Stimulated activated CD8-positive, alpha-beta memory T cell treated with anti-CD3 and anti-CD28 coated beads, Interleukin-12 subunit alpha, Interleukin-12 subunit beta, amount 100 ng/mL, for 4 hours (primary cell): ENCODE measurements at places on chromosomes 13 and 19.

DNA sequence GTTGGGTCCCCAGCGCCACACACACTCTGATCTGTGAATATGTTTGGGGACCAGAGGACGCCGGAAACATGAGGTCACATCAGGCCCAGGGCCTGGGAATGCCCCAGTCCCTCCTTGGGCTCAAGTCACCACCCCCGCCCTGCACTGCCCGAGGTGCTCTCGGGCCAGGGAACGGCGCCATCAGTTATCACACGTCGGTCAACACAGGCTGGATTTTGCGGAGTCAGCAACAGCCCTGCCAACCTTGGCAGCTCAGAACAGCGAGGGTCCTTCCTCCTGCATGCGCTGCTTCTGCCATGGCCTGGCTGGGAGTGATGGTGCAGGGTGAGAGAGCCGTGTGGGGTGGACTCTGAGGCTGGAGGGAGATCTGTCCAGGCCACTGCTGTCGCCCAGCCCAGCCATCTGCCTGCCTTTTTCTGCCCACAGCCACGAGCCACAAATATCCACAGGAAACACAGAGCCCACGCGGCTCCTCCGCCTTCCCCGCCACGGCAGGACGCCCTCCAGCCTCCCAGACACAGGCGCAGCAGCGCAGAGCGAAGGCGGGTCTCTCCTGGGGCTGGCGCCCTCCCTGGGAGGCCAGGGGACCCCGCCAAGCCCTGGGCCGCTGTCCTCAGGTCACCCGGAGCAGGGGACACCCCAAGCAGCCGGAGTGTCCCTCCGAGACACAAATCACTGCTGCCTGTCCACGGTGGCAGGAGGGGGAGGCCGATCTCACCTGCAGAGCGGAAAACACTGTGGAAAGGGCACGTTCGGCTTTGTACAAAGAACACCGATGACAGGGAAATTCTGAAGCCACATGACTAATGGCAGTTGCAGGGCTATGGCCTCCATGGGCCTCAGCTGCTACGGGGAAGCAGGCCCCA, 31.6 kb upstream of the CACTIN start:
- no peak for DNase-seq

GRCh38 chr13:43315522-43315921, 292.1 kb downstream of the DNAJC15 start:
- no peak for DNase-seq

DNA sequence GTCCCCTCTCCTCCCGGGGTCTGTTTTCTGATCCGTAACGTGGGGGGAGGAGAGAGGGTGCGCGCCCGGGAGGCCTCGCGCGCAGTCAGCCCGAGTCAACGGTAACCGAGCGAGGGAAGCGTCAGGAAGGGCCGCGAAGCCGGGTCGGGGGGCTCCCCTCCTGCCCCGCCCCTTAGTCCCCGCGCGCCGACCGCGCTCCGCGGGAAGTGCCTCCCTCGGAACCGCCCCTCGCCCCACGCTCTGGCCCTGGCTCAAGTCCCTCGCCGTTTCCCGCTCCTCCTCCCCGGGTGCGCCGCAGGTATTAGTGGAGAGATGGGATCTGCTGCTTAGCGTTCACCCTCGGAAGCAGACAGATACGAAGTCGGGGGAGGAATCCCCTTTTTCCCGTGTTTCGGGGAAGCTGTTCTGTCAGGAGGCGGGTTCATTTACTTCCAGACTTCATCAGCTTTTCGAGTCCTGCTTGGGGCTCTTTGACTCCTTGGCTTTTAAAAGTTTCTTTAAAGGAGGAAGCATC, 770 bp downstream of the HNRNPM start:
- DNase-seq = peak; percentile 23

- DNase-seq = no peak
These were observed 12.1 kb downstream of the SETDB2 start for GRCh38 chr13:49456156-49456555.

- no peak for DNase-seq
These were observed 6.4 kb downstream of the PCDH9 start for GRCh38 chr13:67223742-67224141.

DNA sequence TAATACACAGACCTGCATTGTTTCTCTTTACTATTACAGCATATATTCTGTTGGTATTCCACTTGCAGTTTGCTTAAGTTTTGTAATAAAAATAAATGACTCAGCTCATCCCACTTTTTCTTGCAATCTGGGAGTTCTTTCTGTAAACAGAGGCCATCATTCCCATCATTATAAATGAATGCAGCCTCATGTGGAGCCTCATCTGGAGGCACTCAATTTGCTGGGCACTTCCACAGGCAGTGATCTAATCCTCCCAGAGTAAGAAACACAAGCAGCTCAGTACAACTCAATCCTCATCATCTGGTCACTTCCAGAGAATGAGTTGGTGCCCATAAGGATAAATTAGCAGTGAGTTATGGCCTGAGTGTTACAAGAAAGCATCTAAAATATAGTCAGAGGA, 2801.9 kb downstream of the PCDH9 start:
- no peak for DNase-seq

GRCh38 chr13:102779436-102780159, 6.0 kb upstream of the TEX30 start:
- no peak for DNase-seq

GRCh38 chr19:38661996-38662395, 14.5 kb downstream of the ACTN4 start:
- no peak for DNase-seq

- no peak for DNase-seq
These were observed 19.3 kb upstream of the DPP9 start for GRCh38 chr19:4742723-4743646.

DNA sequence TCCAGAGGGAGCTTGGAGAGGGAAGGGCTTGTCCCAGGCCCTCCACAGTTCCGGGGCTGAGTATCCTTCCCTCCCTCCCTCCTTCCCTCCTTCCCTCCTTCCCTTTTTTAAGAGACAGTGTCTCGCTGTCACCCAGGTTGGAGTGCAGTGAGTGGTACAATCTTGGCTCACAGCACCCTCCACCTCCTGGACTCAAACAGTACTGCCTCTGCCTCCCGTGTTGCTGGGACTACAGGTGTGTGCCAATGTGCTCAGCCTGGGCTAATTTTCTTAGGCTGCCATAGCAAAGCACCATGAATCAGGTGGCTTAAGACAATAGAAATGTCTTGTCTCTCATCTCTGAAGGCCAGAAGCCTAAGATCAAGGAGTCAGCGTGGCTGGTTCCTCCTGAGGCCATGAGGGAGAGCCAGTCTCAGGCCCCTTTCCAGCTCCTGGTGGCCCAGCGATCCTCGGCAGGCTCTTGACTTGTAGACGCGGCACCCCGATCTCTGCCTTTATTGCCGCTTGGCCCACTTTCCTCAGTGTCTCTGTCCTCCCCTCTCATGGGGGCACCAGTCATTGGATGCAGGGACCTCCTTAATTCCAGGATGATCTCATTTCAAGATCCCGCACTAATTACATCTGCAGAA, 47.5 kb downstream of the CRTC1 start:
- DNase-seq = no peak

GRCh38 chr13:21594715-21595545, 9.0 kb downstream of the MICU2 start:
- DNase-seq = no peak

- DNase-seq = no peak
These were observed 39.5 kb downstream of the PCCA start for GRCh38 chr13:100128373-100128772.

DNA sequence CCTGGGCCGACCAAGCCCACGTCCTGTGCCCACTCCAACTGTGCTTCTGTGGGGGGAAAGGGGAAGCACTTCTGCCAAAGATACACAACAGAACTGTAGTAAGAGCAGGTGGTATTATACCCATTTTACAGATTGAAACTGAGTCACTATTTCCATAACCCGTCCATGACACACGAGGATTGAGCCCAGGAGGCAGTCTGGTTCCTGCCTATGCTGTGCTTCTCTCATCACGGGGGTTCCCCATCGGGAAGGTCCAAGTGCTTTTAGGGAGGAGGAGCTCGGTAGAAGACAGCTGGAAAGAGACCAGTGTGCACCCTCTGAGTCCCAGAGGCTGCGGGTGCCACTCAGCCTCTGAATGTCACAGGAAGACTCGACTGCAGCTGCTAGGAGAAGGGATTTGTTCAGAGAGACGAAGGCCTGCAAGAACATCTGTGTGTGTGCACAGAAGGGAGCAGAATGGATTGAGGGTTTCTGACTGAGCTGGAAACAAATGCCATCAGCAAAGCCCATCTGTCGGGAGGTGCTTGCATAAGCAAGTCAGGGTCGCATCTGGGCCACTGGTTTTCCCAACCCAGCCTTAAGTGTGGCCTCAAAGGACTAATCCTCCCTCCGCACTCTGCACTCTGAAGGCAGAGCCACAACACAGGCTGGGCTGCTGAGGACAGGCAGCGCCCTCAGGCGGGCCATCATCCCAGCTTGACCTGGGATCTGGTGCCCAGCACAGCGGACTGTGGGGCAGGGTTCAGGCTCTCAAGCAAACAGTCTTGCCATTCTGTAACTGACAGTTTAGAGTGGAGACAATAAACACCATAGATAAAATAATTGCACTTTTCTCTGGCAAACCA, 150.0 kb downstream of the DPF1 start:
- DNase-seq = no peak

GRCh38 chr13:77786695-77787287, 89.3 kb downstream of the SLAIN1 start:
- DNase-seq = no peak

GRCh38 chr13:73740666-73741065, 393.5 kb downstream of the KLF12 start:
- DNase-seq = no peak

GRCh38 chr19:5683177-5683886, 2.5 kb downstream of the HSD11B1L start:
- DNase-seq = no peak

- no peak for DNase-seq
These were observed 1.6 kb upstream of the SLC7A10 start for GRCh38 chr19:33227242-33227650.

DNA sequence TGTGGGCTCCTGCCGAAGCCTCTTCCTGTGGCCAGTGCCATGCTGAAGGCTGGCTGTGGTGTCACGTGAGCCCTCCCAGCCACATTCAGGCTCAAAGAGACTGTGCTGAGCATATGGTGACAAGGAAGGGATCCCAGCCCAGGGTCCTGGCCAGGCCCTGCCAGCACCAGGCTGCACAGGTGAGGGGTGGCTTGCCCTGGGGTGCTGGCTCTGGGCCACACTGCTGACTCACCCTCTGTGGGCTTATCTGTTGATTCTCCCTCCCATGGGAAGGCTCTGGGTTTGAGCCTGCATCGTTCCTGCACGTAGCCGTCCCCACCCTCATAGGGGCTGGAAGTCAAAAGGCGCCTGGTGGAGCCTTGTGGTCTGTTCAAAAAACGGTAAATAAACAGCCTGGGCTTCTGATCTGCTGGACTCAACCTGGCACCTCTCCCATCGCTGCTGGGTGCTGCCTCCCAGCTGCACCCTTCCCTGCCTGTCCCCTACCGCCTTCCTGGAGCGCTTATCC, 31.1 kb downstream of the DNM2 start:
- DNase-seq = no peak

GRCh38 chr19:17156947-17157302, 58.2 kb upstream of the USE1 start:
- DNase-seq = no peak

DNA sequence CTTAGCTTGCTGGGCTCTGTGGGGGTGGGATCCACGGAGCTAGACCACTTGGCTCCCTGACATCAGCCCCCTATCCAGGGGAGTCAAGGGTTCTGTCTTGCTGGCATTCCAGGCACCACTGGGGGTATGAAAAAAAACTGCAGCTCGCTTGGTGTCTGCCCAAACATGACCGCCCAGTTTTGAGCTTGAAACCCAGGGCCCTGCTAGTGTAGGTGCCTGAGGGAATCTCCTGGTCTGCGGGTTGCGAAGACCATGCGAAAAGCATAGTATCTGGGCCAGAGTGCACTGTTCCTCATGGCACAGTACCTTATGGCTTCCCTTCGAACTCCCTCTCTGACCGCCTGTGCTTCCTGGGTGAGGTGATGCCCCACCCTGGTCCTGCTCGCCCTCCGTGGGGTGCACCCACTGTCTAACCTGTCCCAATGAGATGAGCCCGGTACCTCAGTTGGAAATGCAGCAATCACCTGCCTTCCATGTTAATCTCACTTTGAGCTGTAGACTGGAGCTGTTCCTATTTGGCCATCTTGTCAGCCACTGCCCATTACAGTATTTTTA, 120.8 kb upstream of the TNFSF11 start:
- DNase-seq = no peak

- DNase-seq = no peak
These were observed 4.3 kb downstream of the NACC1 start for GRCh38 chr19:13122275-13122878.

DNA sequence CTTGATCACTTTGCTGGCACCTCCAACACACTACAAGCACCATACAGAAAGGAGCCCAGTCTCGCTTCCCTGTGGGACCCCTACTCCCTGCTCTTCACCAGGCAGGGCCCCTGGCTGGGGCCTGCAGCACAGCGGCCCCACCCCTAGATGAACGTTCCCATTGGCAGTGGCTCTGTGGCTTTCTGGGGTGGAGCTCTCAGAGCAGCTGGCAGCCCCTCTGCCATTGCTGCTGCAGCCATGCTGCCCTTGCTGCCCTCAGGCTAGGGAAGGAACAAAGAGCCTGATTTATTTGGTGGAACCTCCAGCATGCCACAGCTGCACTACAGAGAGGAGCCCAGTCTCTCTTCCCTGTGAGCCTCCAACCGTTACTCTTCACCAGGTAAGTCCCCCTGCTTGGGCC, 5.8 kb downstream of the SIGLEC6 start:
- DNase-seq = no peak

- DNase-seq = no peak
These were observed at the start of gene CBLC for GRCh38 chr19:44777715-44778347. CBLC (plus strand) TSS chr19:44777890; CDS start chr19:44777932, 42 bp downstream.

DNA sequence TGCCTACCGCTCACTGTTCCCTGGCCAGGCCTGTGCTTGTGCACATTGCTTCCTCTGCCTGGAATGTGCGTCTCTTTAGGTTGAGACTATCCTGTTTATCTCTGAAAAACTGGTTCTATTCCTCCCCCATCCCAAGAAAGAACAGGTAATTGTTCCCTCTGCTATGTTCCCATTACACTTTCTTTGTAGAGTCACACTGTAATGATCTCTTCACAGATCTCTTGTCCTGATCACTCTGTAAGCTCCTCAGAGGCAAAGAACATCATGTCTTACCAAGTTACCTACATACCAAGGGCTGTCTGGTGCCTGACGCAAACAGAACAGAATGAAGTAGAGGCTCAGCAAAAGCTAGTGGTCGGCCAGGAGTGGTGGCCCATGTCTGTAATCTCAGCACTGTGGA, 40.3 kb downstream of the SPRYD7 start:
- DNase-seq = no peak

- peak; percentile 82 for DNase-seq
These were observed at the start of gene R3HDM4 for GRCh38 chr19:913080-913748. R3HDM4 (minus strand) TSS chr19:913219; CDS start chr19:913157, 62 bp downstream.

- DNase-seq = no peak
These were observed 154.3 kb upstream of the VSTM2B start for GRCh38 chr19:29371251-29372090.

DNA sequence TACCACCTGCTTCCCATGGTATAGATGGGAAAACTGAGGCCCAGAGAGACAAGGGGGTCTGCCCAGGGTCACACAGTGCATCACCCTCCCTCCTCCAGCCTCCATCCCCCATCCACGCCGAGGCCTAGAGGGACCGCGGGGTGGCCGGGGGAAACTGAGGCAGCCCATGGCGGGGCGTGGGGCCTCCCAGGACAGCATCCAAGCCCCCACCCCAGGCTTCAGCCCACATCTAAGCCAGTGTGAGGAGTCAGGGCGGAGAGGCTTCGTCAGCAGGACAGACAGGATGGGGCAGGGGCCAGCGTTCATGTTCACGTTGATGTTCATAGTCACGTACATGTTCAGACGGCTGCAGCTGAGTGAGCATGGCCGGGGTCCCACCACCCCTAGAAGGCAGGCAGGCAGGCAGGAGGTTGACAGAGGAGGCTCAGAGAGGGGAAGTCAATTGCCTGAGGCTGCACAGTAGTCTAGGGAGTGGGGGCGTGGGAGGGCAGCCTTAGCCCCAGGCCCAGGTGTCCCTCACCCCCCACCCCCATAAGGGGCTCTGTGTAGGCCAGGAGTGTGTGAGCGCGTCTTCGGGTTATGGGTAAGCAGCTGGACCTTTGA, 23.3 kb downstream of the SMIM24 start:
- no peak for DNase-seq
